ENCODE measurements at places on chromosomes 7 and 10.

GRCh38 chr7:30727061-30727945 lies 24.6 kb upstream of the INMT start:
- DNase-seq: peak; percentile 26

DNA sequence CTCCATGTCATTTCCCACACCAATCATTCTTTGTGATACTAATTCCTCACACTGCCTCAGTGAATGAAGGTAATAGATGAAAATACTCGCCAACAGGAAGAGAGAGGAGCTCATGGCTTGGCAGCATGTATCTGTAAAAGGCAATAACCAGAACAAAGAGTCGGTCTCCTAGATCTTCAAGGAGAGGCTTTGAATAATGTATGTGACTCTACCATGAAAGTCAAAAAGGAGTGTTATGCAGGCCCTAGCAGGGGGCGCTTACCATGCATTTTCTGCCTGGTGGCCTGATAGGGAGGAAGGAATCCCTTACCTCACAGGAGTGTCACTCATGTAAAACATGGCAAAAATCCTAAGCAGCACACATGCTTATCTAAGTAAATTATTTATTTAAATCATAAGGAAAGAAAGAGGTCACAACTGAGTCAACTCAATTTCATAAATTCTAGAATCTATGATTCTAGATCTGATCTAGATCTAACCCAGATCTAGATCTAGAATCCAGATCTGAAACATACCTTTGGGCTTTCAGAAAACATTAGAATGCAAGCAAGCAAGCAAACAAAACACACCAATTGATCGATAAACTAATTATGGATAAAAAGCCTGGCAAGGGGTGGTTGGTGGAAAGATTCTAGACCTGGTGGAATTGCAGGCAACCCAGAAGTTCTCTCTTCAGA lies 226.3 kb upstream of the KLF6 start:
- DNase-seq: no peak

GRCh38 chr7:49433794-49434193 lies 339.6 kb upstream of the VWC2 start:
- DNase-seq: no peak

- no peak for DNase-seq
These were observed 125.8 kb downstream of the ELMO1 start for GRCh38 chr7:37322831-37323230.

- no peak for DNase-seq
These were observed 202.4 kb upstream of the NEBL start for GRCh38 chr10:21099291-21100062.

DNA sequence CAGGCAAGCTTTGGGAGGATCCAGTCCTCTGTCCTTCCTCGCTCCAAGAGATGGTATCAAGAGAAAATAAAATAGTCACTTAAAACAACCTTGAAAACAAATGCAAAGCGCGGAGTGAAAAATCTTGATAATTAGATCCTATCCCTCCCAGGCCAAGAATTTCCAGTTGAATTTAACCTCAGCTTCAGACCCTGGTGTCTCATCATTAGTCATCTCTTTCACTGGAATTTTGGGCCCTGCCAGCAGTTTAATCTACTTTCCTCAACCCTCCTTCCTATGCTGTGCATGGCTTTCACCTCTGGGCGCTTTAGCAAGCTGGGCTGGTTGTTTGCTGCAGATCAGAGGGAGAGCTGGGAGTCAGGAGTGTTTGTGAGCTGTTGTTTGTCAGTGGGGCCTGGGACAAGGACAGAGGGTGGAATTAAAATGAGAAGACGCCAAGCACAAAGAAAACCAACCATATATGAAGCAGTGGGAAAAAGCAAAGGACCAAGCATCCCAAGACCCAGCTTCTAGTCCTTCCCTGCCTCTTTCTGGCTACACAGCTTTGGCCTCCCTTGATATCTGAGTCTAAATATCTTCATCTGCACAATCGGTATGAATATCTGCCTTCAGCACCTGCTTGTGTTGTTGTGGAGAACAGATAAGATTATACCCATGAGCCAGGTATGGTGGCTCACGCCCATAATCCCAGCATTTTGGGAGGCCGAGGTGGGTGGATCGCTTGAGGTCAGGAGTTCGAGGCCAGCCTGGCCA lies 13.5 kb downstream of the MYOF start:
- no peak for DNase-seq

GRCh38 chr7:112157072-112157471 lies 49.1 kb downstream of the DOCK4 start:
- no peak for DNase-seq

- DNase-seq: no peak
These were observed 1.8 kb downstream of the TNRC18 start for GRCh38 chr7:5421714-5422395.

GRCh38 chr7:73436031-73436929 lies 2.7 kb downstream of the FZD9 start:
- DNase-seq: no peak

GRCh38 chr10:14312014-14312413 lies 18.7 kb downstream of the FRMD4A start:
- no peak for DNase-seq

DNA sequence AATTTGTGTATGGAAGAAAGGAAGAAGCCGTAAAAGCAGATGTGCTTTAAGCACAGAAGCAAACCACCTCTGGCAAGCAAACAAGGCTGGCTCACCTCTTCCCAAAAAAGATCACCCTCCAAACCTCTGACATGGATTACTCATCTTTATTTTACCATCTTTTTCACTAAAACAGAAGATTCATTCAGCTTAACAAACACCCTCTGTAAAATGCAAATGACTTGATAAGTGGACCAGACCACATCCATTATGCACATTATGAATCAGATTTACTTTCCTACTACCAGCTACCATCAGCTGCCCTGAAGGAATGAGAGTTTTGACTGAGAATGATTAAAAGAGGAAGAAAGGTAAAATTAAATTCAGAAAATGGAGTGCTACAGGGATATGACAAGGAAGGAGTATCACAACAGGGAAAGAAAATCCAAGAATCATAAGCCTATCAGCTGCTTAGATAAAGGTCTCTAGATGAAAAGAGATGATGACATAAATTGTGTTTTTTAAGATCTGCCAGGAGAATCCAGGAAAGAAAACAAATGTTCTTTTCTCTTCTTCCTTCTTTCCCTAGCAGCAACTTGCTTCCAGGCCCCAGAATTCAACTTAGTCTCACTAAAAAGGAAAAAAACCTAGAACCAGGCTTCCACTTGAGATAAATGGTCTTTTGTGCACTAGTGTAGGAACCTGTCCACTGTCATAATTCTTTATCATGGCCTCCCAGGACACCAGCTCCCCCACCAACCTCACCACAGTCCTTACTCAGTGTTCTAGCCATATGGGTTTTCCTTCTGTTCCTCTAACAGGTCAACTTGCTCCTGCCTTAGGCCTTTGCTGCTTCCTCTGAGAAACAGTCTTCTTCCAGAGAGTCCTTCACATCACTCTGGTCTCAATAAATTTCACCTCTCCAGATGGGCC lies 47.4 kb downstream of the JAZF1 start:
- DNase-seq: no peak

DNA sequence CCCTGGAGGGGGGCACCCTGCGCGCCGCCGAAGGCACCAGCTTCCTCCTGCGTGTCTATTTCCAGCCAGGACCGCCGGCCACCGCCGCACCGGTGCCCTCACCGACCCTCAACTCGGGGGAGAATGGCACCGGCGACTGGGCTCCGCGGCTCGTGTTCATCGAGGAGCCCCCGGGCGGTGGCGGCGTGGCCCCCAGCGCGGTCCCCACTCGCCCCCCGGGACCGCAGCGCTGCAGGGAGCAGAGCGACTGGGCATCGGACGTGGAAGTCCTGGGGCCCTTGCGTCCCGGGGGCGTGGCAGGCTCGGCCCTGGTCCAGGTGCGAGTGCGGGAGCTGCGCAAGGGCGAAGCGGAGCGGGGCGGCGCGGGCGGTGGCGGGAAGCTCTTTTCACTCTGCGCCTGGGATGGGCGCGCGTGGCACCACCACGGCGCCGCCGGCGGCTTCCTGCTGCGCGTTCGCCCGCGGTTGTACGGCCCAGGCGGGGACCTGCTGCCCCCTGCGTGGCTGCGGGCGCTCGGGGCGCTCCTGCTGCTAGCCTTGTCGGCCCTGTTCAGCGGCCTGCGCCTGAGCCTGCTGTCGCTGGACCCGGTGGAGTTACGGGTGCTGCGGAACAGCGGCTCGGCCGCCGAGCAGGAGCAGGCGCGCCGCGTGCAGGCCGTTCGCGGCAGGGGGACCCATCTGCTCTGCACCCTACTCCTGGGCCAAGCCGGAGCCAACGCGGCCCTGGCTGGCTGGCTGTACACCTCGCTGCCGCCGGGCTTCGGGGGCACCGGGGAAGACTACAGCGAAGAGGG lies 594 bp downstream of the CNNM1 start:
- DNase-seq: no peak
